ENCODE measurements at places on chromosomes 7 and 10.

DNA sequence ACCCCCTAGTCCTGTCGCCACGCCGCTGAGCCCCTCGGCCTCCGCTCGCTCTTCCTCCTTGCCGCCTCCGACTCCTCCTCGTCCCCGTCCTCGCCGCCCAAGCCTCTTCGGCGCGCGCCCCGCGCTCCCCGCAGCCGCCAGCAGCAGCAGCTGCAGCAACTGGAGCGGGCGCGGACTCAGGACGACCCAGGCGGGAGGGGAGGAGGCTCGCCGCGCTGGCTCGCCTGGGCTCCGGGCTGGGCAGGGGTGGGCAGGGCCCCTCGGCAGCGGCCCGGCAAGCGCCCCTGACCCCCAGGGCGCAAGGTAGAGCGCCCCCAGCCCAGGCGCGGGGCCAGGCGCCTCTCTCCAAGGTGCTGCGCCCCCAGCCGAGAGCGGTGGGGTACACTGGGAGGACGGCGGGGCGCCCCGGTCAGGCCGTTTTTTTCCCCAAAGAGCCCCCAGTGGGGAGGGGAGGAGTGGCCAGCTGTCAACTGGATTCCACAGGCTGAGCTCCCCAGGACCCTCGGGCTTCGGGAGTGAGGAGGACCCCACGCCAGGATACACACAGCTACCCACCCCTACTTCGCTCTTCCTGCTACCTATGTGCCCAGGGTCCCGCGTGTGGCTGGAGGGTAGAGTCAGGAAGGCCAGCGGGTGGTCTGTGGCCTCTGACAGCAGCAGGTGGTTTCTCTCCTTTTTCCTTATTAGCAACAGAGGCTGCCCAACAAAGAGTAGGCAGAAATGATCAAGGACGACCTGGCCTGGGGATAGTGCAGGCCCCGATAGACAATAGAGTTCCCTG, 903 bp upstream of the KCNMA1 start:
- DNase-seq: no peak

DNA sequence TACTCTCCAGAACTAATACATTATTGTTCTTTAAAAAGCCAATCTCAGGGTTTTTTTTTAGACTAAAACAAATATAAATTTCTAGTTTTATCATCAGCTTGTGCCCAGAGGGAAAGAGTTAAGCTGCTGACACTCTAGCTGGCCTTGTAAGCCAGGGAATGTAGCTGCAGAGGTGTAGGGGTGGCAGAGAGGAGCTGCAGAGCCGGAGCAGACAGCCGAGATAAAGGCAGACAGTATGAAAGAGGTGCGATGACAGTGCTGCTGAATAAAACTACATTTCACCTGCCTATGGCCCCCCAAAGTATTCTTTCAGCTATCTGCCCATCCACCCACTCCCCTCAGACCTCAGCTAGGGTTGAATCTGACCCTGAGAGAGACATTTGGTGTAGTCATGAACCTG, 653.7 kb upstream of the ZWINT start:
- no peak for DNase-seq

DNA sequence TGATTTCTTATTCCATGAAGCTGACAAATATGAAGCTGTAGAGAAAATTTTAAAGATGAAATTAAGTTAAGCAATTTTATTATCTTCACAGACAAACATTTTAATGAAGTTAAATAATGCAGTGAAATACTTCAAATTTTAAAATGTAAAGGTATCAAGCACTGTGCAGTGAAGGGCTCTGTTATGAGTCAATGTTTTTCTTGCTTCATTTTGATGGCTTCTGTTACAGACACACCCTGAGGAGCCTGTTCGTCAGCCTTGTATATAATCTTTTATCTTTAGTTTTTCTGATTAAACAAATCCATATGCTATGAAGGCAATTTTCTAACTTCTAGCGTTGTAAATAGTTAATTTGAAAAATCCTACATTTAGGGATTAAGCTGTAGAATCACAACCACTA, 18.5 kb downstream of the VSTM2A start:
- DNase-seq: no peak

GRCh38 chr7:104962781-104963180, 51.2 kb upstream of the KMT2E start:
- no peak for DNase-seq

GRCh38 chr7:2358968-2359527, 4.4 kb downstream of the EIF3B start:
- DNase-seq: no peak

- DNase-seq: no peak
Observed at GRCh38 chr7:143458263-143458662, 15.0 kb downstream of the TAS2R60 start.

GRCh38 chr7:39461263-39461820, 104.9 kb upstream of the YAE1 start:
- no peak for DNase-seq

DNA sequence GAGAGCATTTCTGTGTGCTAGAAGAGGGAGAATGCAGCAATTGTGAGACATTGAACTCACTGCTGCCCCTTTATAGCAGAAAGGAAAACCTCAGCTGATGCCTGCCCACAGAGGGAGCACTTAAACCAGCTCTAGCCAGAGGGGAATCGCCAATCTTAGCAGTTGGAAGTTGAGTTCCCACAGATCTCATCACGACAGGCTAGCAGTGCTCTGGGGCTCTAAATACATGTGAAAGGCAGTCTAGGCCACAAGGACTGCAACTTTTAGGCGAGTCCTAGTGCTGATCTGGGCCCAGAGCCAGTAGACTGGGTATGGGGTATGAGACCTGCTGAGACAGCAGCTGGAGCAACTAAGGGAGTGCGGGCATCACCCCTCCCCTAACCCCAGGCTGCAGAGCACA, 25.2 kb upstream of the PRR15 start:
- DNase-seq: no peak

DNA sequence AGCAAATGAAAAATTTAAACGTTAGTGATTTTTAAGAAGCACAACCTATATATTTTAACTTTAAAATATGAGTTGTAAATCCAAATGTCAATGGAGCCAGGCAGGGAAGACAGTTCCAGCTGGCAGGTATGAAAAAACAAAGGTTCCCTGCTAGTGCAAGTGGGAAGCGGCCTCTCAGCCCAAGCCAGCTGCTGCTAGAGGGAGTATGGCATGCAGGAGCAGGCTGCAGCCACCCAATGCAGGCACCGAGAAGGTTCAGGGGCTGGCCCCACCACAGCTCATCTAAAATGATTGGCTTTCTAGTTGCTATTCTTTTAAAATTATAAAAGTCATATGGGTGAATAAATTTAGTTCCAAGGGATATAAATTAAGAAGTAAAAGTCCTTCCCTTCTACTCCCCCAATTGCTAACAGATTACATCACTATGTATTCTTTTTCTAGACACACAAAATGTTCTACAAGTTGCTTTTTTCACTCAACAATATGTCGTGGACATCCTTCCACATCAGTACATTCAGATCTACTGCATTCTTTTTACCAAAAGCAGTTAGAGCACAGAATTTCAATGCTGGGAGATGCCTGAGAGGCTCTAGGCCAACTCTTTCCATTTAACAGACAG, 69.3 kb downstream of the SGMS1 start:
- DNase-seq: no peak

- no peak for DNase-seq
Observed at GRCh38 chr10:101919026-101919770, 75.6 kb upstream of the KCNIP2 start.

GRCh38 chr10:81870472-81870871, 4.5 kb upstream of the NRG3 start:
- DNase-seq: no peak

- no peak for DNase-seq
Observed at GRCh38 chr10:46555713-46556514, 544 bp downstream of the GPRIN2 start.

GRCh38 chr7:85023066-85023712, 163.7 kb downstream of the SEMA3D start:
- no peak for DNase-seq
